ENCODE measurements at places on chromosomes 2 and 18.

DNA sequence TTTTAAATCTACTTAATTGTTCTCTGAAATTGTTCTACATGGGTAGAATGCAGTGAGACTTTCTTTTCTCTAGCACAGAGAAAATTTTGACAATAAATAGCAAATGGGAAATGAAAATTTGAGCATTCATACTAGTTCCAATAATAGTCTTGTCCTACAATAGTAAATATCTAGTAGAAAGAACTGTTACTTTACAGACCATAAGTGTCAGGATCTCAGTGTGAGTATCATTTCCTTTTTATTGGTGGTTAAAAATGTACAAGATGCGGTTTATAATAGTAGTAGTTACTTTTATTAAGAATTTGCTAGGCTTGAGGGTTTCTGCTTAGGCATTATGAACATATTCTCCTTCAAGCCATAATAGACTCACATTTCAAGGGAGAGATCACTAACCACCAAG is 43.2 kb downstream of the KCNE4 start:
- no peak for DNase-seq

- DNase-seq, result no peak
Measured at GRCh38 chr2:46300406-46300832, 3.2 kb downstream of the EPAS1 start.

DNA sequence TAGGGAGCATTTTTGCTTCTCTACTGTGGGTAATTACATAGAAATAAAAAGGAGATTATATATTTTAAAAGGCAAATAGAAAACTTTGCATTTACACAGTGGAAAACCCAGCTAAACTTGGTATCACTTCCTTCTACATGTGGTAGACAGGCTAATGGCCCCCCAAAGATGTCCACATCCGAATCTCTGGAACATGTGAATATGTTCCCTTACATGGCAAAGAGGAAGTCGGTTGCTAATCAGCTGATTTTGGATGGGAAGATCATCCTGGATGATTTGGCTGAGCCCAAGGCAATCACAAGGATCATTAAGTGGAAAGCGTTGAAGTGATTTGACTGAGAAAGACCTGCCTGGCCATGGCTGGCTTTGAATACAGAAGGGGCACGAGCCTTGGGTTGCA is 26.2 kb downstream of the CREG2 start:
- no peak for DNase-seq

DNA sequence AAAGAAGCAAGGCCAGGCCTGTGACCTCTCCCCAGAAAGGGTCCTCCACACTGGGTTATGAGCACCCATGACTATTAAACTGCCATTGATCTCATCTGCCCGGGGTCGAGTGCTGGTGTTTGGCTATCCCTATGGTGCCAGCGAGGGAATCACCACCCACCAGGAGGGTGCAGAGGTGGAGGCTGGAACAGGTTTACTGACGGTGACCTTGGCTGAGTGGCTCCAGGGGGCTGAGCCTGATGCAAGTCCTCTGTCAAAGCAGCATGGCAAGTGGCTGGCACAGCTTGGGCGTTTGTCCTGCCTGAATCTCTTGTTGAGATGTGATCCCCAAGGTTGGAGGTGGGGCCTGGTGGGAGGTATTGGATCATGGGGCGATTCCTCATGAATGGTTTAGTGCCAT is 196.4 kb upstream of the HDAC4 start:
- no peak for DNase-seq

DNA sequence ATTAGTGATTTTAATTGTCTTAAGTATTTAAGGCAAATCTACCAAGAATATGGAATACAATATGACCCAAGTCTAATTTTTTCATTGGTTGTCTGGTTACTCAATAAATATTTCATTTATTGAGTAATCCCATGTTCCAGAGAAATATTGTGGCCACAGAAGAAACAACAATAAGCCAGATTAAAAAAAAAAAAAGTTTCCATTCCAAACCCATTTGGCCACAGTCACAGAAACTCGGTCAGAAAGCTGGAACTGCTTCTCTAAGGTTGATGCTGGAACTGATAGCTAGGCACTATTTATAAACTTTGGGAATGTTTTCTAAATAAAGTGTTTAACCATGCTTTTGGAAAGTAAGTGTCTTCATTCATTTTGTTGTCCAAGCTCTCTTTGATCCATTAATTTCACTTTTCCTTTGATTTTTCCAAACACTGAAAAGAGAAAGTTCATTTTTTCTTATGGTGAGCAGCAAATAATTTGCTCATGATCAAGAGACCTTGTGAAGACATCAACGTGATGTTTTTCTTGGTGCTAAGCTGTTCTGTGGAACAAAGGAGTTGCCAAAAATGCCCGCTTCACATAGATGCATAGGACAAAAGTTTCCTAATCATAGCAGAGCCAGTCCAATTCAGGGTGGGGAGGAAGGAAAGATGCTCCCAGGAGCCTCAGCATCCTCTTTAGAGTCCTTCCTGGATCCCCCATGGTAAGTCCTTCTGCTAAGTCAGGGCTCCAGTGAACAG is 72.1 kb upstream of the CCBE1 start:
- no peak for DNase-seq

DNA sequence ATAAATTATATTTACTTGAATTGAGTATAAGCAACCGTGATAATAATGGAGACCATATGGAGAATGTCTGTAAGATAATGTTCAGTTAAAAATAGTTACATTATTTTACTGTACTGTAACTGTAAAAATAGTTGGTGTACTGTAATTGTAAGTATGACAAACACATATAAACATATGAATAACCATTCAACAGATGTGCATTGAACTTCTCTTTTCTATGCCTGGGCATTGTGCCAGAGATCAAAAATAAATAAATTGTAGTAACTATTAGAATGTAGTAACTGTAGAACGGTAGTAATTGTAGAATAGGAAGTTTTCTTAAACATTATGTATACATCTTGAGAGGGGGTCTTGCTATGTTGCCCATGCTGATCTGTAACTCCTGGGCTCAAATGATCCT is 287.4 kb upstream of the EPAS1 start:
- no peak for DNase-seq

DNA sequence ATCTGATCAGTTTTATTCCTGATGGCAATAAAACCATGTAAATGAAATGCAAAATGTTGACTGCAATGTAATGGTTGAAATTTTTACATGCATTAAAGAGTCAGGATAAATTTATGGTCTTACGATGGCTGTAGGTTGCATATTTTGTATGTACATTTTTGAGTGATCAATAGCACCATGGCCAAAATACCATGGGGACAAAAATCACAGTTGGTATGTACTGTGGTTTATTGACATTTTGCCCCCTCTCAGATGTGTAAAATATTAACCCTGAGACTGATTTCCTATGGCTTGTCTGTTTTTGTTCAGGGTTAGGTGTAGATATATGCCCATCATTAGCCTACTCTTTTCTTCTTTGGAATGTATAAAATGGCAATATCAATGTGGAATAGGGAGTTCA is 138.1 kb downstream of the PARD3B start:
- DNase-seq, result no peak

- DNase-seq, result no peak
Measured at GRCh38 chr2:120400551-120400950, 54.6 kb downstream of the INHBB start.

DNA sequence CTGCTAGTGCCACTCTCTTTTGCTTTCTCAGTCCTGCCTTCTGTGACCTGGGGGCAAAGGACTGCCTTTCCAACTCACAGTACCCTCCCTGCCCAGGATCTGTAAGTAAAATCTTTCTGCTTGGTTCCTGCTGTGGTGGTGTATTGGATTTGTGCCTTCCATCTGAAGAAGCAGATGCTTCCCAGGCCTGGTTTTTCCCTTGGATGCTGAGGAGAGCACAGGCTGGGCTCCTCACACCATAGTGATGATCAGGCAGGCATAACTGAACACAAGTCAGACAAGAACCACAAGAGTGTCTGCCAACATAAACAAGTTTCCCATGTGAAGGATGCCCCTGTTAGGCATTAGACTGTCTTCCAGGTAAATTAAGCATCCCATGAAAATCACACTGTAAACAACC is 121.3 kb upstream of the NRXN1 start:
- DNase-seq, result no peak

- peak; percentile 96 for DNase-seq
Measured at GRCh38 chr2:215751200-215751910, 262.0 kb downstream of the MREG start.

DNA sequence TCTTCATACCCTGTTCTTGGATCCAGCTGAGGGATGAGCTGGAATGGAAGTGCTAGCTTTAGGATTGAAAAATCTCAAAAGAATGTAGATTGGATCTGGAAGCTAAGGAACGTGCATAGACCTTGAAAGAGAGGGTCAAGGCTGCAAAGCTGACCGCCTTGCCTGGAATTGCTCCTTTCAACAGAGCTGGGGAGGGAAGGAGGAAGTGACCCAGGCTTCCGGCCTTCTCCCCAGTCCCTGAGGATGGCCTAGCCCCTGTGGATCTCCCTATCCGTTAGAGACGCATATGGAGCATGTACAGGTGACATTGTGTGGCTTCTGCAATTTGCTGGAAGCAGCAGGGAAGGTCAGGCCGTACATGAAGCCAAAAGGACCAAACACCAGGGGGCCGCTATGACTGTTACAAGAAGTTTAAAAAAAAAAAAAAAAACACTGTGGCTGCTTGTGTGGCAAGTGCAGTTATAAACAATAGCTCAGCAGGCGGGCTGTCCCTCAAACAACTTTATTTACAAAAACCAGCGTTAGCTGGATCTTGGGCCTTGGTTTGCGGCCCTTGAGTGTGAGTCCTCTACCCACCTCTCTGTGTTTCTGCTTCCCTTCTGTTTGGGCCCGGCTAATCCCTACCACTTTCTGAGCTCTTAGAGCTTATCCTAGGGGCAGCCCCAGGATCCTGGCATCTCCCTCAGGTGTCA is 227.6 kb downstream of the SEPTIN10 start:
- no peak for DNase-seq

- DNase-seq, result no peak
Measured at GRCh38 chr2:126935774-126936173, 37.1 kb downstream of the TEX51 start.

DNA sequence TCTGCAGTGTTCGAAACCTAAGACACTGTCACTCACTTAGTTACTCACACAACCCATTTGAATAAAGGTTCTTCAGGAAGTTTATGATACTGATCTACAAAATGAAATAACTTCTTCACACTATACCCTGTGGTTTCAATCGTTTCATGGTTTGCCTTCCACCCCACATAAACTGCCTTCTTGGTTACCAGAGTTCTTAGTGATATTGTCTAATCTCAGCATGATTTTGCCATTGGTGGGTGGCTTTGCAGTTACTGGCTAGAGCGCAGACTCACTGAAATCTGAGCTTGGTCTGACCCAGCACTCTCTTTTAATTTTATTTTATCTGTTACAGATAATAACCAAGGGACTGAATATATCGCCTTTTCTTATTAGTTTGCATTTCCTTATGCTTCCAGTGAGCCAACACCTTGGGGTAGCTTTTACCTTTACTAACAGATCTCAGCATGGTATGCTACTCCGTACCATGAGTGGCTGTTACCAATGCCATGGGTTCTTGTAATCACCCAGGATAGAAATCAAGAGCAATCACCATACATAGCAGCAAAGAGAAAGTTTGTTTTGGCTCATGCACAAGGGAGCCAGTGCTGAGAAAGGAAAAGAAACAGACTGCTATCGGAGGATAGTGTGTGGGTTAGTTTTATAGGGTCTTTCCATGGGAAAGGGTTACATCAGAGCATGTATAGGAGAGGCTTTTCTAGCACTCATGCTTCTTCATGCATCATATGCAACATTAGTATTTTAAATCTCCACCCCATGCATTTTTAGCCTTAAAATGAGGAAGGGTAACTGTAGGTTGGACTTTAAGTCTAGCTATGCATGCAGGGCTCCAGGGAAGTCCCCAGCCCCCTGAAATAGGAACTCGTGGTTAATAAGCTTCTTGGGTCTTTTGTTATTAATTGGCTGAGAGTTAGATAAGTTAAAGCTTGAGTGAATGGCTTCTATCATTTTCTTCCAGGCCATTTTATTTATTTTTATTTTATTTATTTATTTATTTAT is 33.3 kb downstream of the ANXA4 start:
- DNase-seq, result no peak

DNA sequence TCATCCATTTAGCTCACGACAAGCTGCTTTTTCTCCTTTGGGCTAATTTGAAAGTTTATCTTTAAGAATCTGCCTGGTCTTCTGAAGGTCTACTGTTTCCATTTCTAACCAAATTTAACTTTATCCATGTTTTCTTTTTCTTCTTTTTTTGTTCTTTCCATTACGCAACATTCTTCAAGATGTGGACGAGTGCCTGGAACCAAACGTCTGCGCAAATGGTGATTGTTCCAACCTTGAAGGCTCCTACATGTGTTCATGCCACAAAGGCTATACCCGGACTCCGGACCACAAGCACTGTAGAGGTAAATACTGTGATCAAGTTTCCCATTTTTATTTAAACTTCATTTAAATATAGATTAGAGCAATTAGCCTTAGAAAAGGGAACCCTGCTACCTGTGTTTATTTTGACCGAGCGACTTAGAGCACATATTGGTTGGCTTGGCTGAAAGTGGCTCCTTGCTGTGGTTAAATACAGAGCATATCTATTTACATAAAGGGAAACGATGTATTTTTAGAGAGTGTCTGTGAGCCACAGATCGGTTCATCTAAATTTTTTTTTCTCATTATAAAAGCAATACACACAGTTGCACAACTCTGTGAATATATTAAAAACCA is 183.4 kb upstream of the RASGRP3 start:
- no peak for DNase-seq

- DNase-seq, result no peak
Measured at GRCh38 chr18:70046796-70047195, 99.1 kb upstream of the CD226 start.

DNA sequence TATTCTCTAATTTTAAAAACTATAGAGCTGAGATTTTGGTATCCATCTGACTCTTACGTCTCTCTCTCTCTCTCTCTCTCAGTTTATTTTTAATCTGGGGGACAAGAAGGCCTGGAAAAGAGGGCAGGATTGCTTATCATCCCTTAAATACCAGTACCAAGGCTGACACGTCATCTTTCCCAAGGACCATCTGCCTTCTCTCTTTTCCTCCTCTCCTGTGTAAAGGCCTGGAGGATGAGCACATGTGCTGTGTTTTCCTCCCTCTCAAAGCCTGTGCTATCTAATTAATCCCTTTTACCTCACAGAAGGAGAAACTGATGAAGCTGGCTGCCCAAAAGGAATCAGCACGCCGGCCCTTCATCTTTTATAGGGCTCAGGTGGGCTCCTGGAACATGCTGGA is 7.3 kb downstream of the IL37 start:
- no peak for DNase-seq
